ENCODE measurements at places on chromosomes 5 and 9.
A peak's percentile ranks its signal among the peaks of the same experiment; 100 is the strongest.

DNA sequence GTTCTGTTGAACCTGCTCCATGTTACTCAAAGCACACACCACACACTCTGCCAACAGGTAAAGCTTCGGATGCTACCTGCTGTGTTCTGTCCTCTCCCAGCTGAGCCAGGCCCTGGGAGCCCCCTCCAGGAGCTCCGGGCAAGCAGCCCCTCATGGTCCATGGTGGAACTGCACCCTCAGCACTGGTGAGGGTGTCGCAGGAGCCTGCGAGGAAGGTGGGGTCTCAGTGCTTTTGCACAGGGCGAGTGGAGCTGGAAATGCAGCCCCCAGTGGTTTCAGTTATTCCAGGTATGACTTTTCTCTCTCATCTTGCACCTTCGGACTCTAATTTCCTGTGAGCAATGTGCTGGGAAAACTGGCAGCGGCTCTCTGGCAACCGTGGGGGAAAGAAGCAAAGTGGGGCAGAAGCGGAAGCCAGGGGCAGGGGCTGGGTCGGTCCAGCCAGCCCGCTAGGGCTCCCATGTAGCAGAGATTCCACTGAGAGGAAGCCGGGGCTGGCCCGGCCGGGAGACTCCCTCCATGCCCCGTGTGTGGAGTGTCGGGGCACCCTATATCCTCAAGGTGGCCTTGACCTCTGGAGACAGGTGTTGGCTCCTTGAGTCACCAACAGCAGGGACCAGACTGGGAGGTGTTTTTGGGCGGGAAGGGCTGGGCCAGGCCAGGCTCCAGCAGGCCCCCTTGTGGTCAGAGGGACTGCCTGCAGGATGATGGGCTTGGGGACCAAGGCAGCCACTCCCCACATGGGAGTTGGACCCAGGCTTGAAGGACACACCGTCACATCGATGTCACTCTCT is 75.6 kb upstream of the PRSS3 start:
- DNase-seq: no peak

DNA sequence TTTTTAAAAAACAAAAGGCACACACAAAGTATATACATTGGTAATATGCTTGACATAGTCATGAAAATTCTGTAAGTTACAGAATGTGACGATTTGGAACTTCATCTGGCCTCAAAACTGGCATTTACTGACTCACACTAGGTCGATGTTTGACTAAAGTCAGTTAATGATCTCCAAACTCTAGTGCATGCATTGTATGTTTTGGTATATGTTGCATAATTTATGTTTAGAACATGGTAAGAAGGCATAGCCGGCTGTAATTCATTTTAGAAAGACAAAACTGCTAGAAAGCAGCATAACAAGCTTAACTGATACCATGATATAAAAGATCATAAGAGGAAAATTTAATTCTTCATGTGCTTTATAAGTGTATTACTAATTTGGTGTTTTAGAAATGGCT is 58.6 kb upstream of the RICTOR start:
- no peak for DNase-seq

- DNase-seq: no peak
Observed at GRCh38 chr9:7707934-7708333, 91.6 kb downstream of the DMAC1 start.

DNA sequence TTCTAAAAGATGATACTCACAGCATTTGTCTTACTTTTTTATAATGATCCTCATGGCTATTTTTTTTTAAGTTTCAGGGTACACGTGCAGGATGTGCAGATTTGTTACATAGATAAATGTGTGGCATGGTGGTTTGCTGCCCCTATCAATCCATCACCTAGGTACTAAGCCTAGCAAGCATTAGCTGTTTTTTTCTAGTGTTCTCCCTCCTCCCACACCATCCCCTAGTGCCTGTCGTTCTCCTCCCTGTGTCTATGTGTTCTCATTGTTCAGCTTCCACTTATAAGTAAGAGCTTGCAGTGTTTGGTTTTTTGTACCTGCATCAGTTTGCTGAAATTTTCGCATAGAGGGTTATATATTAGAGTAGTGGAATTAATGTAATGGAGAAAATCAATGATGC is 189.1 kb upstream of the CDH12 start:
- no peak for DNase-seq

DNA sequence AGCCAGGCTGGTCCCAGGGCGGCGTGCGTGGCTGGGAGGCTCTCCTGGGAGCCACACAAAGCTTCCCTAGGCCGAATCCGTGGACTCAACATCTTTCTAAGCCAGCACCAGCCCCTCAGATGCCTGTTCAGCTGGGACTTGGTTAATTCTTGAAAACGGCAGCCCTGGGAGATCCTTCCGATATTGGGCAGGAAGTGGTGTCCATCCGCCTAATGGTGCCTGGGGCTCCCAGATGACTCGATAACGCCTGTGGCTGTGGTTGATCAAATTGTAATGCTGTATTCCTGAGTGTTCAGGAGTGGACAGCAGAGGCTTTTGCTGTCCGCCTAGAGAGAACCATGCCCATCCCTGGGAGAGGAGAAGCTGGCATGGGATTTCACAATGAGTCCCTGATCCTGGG is 14.1 kb downstream of the KCNT1 start:
- no peak for DNase-seq

- no peak for DNase-seq
Observed at GRCh38 chr9:104092875-104093600, 1.1 kb upstream of the SMC2 start.

DNA sequence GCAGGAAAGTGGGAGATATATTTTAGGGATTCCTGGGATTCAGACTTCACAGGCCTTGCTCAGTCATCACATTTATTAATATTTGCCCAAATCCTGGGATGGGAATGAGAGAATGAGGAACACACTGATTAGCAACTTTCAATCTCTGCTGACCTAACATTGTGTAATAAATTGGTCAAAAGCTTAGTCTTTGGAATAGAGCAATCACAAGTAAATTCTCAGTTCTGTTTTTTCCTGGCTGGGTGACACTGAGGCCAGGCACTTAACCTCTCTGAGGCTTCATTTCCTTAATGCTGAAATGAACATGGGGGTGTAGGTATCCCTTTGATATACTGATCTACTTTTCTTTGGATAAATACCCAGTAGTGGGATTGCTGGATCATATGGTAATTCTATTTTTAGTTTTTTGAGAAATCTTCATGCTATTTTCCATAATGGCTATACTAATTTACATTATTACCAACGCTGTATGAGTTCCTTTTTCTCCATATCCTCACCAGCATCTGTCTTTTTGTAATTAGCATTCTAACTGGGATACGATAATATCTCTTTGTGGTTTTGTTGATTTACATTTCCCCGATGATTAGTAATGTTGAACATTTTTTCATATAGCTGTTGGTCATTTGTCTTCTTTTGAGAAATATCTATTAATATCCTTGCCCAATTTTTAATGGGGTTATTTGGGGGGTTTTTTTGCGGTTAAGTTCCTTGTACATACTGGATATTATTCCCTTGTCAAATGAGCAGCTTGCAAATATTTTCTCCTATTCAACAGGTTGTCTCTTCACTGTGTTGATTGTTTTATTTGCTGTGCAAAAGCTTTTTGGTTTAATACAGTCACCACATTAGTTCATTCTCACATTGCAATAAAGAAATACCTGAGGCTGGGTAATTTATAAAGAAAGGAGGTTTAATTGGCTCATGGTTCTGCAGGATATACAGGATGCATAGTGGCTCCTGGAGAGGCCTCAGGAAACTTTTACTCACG is 36.8 kb upstream of the NIPBL start:
- peak; percentile 37 for DNase-seq

- no peak for DNase-seq
Observed at GRCh38 chr5:80205846-80206245, 50.0 kb downstream of the SERINC5 start.

GRCh38 chr5:133026664-133027153 is 360 bp upstream of the ZCCHC10 start:
- peak; percentile 53 for DNase-seq

DNA sequence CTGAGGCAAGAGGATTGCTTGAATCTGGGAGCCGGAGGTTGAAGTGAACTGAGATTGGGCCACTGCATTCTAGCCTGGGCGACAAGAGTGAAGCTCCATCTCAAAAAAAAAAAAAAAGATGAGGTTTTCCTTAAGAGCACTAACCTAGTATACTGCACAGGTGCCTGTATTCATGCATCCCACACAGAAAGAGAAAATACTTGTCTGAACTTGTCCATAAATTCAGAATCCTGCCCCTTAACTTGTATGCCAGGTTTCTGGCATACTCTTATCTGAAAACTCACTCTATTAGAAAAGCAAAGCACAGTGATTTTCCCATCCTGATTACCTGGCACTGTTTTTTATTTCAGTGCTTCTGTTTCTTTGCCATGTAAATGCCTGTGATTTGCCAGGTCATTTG is 125.3 kb upstream of the CDKN2B start:
- DNase-seq: no peak

- DNase-seq: no peak
Observed at GRCh38 chr9:2291980-2292704, 277.0 kb downstream of the SMARCA2 start.

DNA sequence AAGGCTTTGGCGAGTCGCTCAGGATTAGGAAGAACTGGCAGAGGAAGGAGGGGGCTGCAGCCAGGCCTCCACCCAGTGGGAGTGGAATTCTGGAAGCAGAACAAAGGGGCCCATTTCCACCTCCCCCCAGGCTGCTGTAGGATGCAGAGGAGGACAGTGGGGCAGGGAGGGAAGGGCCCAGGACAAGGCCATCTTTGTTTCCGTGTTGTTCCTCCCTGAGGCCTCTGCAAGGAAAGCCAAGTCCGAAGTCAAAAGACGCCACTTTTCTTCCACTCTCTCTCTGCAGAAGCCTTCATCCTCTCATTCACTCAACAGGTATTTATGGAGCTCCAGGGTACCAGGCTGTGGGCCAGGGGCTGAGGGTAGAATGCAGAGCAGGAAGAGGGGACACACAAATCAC is 70.7 kb downstream of the ENTREP1 start:
- peak; percentile 70 for DNase-seq

DNA sequence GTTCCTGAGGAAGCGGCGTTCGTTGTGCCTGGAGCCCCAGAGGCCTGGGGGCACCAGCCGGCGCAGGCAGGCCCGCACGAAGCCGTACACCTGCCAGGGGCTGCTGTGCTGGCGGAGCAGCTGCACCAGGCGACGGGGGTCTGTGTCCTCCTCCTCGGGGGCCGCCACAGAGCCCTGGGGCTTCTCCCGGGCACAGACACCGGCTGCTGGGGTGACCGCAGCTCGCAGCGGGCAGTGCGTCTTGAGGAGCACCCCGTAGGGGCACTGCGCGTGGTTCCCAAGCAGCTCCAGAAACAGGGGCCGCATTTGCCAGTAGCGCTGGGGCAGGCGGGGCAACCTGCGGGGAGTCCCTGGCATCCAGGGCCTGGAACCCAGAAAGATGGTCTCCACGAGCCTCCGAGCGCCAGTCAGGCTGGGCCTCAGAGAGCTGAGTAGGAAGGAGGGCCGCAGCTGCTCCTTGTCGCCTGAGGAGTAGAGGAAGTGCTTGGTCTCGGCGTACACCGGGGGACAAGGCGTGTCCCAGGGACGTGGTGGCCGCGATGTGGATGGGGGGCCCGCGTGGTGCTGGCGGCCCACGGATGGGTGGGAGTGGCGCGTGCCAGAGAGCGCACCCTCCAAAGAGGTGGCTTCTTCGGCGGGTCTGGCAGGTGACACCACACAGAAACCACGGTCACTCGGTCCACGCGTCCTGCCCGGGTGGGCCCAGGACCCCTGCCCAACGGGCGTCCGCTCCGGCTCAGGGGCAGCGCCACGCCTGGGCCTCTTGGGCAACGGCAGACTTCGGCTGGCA is 1.3 kb downstream of the TERT start:
- no peak for DNase-seq

DNA sequence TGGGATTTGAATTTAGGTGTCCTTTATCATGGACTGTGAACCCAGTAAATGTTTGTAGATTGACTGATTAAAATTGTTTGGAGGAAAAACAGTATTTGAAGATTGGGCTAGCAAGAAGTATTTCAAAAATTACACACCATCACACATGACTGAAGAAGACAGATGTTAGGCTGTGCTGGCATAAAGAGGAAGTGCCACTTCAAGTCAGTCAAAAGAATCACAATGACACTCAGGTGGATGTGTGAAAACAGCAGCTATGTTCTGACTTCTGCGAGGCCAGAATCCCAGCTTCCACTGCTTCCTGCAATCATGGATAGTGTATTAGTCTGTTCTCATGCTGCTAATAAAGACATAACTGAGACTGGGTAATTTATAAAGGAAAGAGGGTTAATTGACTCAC is 393.3 kb downstream of the DMRT2 start:
- DNase-seq: no peak

DNA sequence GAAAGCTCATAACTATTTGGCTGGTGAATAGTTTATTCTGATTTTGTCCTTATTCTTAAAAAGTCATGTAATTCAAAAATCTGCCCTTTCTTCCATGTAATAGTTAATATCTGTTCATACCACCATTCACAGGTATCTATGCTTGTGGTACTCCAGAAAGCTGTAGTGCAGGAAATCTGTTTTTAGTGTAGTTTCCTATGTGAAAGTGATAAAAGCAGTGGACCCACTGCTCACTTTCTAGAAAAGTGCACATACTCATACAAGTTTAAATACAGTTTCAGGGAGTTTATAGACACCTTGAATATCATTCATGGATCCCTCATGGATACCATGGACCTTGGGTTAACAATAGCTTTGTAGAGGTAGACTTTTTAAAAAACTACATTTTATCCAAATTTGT is 20.2 kb downstream of the PBX3 start:
- DNase-seq: no peak

GRCh38 chr5:16313761-16314160 is 134.2 kb upstream of the MARCHF11 start:
- DNase-seq: no peak

DNA sequence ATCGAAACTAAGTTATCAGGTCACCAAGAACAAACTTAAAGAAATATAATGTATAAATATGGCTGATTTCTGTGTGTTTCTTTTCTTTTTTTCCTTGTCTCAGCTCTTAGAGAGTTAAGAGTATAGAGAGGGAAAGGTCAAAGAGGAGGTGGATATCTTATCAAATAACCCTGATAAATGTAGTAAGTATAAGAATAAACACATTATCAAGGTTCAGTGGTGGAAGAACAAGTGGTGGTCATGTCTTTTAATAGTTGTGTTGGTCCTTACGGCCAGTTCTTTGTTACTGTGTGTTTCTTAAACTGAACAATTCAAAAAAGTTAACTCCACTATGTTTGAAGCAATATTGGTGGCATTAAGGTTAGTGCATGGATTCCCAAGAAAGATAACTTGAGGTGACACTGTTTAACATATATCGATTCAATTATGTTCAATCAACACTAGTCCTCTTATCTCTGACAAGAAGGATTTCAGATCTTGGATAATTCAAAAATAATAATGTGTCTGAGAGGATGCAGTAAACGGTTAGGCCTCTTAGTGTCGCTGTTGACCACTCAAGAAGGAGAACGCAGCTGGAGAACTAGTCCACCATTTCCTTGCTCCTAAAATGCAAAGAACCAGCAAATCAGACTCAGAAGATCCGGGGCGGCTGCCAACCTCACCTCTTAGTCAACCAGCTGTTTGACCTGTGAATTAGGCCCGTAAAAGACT is at the start of gene PCDHGA3:
TSS of gene PCDHGA3 (plus strand) at position 588 of the 711 bp plus-strand sequence. CDS start 205 bp downstream, outside the sequence.
- no peak for DNase-seq

GRCh38 chr5:117761186-117761585 is 1186.6 kb upstream of the SEMA6A start:
- no peak for DNase-seq

- DNase-seq: peak; percentile 30
Observed at GRCh38 chr5:39716532-39717028, 291.8 kb upstream of the DAB2 start.
